ENCODE measurements at places on chromosomes 4 and X.

DNA sequence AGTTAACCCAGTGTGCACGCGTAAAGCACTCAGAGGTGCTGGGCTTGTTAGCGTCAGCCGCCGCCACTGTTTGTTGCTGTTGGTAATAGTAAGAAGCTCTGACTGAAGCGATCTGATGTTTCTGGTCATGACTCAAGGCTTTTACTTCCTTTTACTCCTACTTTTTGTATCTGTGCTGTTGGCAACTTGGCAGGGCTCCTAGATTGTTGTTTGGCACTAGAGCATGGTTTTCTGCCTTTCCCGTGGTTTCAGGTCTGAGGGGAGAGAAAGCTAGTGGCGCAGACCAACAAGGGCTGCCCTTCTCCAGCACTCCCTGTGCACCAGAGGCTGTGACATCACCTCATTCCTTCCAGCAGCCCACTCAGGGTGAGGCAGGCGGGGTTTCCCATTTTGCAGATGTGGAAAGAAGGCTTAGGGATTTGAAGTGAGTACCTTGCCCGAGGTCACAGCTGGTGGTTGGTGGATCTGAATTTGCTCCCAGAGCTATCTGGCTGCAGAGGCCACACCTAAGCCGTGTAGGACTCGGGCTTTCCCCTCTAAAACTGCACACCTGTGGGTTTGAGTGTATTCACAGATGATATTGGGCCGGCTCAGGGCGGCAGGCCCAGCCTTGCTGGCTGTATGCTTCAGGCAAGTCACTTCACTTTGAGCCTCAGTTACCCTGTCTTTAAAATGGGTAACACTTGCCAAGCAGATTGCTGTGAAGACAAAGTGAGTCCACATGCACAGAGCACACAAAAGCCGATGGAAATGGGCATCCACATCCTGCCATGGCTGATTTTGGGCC, 51.2 kb upstream of the TADA2B start:
- DNase-seq, result no peak

DNA sequence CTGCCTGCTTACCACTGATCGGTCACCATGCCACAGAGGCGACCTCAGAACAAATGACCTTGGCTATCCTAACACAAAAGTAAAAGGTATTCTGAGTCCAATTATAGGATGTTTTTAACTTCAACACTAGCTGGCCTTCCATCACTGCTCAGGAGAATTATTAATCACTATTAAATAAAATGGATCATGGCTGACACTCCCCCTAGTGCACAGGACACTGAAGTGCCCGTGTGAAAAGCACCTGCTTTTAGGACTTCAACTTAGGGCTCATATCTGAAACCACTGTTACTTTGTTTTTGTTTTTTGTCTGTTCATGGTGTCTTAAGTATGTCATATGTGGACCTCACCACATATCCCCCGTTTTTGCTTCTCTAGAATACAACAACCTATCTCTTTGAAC, 33.9 kb downstream of the STX18 start:
- no peak for DNase-seq

DNA sequence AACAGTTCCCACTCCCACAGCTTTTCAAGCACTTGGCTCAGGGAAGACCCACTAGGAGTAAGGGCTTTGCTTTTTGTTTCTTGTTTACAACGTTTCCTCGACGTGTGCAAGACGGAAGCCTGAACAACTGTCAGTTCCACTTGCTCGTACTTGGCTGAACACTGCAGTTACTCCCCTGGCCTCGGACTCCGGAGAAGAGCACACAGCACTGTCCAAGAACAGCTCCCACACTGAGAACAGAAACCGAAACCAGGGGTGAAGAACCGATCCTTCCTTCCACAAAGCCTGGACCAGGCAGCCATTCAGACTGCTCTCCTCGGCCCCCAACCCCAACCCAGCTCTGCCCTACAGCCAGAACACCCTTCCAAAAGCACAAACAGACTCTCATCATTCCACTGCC, 25.5 kb downstream of the IRF2 start:
- DNase-seq, result no peak

DNA sequence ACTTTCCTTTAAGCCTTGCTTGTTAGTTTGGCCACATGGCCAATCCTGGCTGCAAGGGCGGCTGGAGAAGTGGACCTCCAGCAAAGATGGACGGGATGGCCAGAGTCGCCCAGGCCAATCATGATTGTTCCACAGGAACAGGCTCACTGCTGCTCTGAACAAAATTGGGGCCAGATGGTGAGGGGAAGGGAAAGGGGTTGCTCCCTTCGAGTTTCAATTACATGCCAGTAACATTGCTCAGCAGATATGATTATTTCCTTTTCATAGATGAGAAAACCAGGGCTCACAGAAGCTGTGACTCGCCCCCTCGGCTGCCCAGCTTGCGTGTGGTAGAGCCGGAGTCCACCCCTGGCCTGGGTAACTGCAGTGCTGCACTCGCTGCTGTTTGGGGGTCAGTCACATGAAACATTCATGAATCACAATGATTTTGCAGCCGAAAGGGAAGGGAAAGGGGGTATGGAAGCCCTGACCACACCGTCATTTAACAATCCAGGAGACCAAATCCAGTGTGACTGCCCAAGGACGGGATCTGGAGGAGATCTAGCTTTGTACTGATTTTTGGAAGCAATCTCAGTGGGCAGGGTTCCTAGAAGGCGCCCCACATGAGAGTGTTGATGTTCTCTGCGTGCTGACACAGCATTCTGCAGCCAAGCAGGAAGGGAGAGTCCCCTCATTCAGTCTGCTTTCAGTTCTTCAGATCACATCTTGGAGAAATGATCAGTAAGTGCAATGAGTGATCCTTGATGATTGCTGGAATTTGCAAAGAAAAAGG, 77.3 kb upstream of the MSX1 start:
- DNase-seq, result no peak

DNA sequence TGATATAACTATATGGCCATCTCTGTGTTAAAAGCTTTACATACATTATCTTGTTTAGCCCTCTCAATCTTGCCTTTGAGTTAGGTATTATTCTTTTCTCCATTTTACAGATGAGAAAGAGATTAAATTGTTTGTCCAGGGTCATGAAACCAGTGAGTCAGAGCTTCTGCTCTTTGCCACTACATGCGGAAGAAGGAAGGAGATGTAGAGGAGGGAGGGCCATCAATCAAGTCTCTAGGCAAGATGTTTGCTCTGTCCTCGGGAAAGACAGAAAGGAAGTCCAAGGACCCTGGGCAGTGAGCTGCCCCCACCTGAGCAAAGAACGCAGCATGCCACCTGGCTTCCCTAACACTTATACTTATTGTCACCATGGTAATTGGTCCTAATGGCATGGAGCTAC, 133.7 kb upstream of the IL1RAPL2 start:
- DNase-seq, result no peak

DNA sequence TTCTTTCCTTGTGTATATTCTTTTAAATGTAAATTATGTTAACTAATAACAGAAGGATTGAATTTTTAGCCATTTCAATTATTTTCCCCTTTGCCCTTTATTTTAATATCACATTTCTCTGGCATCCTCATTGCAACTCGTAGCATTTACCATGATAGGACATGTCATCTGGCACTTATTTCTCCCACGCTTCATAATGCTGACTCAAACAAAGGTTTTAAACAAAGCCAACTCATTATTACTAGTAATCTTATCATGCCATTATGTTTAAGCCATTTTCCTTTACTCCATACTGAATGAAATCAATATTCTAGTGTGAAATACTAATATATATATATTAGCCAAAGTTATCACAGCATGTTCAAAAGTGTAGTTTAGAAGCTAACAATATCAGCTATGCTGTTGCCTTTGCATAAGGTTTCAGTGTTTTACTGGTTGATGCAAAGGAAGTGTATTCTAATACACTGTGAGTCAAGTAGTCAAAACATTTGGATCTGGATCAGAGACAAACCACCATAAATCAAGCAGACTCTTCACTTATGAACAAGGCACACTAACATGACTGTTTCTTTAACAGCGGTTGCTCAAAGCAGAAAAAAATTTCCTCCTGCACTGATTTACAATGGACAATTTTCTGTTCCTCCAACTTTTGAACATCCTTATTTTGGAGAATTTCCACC, 281.6 kb downstream of the SLC7A11 start:
- DNase-seq, result no peak

DNA sequence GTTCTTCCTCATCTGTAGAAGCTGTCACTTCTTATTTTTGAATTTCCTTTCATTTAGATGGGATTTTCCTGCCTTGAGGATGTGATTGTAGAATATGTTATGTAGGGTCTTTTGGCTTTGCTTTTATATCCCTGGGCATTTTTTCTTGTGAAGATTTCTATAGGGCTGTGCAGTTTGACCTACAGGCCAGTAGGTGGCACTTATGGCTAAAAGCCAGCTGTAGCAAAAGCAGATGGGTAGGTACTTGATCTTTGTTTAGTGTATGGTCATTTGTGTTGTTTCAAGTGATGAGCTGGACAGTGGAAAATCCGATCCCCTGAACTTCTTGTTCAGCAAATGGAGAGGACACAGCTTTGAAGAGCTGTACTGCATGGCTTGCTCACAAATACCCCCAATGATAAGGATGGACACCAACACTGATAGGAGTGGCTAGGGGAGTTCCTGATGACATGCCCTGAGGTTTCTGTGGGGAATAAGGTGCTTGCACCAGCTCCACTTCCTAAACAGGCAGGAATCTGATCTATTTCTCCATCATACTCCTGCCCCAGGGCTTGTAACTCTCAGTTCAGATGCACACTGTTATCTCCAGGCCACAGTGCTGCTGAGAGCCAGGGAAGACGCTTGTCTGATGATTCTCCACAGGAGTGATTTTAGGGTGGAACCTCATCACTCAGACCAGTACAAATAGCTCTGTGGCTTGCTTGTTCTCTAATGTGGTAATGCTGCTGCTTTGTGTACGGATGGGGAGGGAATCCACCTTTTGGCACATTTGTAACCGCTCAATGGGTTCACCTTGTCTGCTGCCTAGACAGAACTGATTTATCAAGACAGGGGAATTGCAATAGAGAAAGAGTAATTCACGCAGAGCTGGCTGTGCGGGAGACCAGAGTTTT, 417.1 kb upstream of the MAGEB16 start:
- DNase-seq, result no peak

DNA sequence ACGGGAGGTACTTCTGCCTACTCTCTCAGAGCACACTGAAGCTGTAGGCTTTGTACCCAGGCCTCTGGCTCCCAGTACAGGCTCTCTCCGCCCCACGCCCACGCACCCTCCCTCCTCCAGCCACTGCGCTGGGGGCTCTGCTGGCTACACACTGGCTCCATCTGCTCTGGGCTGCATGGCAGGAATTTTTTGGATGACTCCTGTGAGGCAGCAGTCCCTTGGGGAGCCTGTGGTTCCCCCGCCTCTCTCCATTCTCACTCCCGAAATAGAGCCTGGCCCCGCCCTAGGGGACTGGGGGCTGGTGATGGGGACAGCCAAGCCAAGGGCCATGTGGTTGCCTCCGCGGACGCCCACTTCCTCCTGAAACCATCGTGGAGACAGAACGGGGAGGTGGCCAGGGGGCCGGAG, 58.1 kb upstream of the ADRA2C start:
- DNase-seq, result no peak

DNA sequence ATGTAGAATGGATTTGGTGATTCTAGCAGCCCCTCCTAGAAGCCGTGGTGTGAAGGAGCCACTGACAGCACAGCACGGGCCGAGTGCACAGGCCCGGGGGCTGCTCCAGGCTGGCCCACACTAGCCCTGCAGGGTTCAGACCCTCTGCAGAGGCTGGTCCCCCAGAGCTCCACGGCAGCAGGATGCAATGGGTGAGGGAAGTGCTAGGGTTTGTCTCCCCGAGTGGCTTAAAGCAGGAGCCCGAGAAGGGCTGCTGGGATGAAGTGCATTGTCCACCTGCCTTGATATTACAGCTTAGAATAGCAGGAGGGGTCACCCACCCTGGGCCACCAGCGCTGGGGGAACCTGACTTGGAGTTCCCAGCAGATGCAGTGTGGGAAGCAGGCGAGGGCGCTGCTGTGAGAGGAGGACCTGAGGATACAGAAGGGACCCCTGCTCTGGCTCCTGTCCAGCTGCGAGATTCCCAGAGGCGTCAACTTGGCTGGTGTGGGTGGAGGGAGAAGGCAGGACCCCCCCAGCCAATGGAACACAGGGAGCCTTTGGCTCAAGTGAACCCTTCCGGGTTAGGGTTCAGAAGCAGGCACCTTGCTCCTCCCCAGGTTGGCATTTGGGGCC, 30.0 kb downstream of the WDR1 start:
- no peak for DNase-seq

DNA sequence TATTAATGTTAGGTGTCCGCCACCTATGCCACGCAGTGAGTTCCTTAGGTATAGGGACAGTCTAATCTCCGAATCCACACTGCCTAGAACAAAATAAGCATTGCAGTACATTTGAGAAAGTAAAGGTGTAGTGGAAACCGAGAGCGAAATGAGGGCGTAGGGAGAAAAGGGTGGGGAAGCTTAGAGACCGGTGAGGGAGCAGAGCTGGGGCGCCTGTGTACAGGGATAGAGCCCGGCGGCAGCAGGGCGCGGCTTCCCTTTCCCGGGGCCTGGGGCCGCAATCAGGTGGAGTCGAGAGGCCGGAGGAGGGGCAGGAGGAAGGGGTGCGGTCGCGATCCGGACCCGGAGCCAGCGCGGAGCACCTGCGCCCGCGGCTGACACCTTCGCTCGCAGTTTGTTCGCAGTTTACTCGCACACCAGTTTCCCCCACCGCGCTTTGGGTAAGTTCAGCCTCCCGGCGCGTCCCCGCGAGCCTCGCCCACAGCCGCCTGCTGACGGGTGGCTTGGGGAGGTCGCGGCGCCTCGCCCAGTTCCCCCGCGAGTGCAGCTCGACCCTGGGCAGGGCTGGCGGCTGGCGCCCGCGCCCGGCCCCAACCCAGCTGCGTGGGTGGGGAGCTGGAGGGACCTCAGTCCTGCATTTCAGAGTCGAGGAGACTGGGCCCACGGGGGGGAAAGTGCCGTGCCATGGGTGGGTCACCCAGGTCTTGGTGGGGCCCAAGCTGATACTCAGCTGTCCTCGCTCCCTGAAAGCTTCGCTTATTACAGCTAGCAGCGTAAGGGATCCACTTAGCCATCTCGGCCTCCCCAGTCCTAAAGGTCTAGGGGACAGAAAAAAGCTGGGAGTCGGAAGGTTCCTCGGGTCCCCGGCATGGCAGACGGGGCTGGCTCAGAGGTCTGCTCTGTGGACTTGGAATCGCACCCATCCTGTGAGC, at the start of gene ANXA3:
Gene ANXA3, plus strand, starts transcription at position 351 of the 932 bp plus-strand sequence. CDS start 2,704 bp downstream, outside the sequence.
- peak; percentile 34 for DNase-seq

DNA sequence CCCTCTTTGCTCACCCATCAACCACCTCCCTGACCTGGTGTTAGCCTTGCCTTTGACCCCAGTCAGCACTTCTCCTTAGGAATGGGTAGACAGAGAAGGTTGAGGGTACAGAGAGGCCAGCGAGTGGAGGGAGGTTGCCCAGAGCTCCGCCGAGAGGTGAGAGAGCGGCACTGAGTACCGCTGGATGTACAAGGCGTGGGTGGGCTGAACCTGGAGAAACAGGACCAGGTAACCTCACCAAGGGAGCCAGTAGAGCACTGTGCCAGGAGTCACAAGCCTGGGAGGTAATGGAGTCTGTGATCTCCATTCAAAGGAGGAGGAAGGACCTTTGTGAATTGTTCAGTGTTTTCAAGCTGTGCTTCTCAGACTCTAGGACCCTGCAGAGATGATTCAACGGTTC, 256.2 kb downstream of the EVC2 start:
- no peak for DNase-seq

Data from NCI-H1436 (cell line).